Right lobe of liver (tissue), 6 donors: ENCODE measurements at places on chromosomes 5 and 9. TPM values are rescaled to one million over a fixed set of nuclear protein-coding genes. Genes with fewer than 3 reads are reported as not detected.
A peak's percentile ranks its signal among the peaks of the same experiment; 100 is the strongest.

Gene ZNF366
- total RNA-seq: 0.77 TPM

GRCh38 chr9:76697554-76697953 is 66.7 kb upstream of the PCA3 start:
- no peaks in the 10 kb centered on the region for H3K36me3 ChIP-seq
- H3K4me3 ChIP-seq: no peak overlapping the region
- no peaks in the 10 kb centered on the region for H3K27me3 ChIP-seq
- H3K27ac ChIP-seq: no peak overlapping the region

GRCh38 chr5:14292766-14293658 is 149.9 kb downstream of the TRIO start:
- no peaks in the 10 kb centered on the region for H3K4me1 ChIP-seq
- H3K27ac ChIP-seq: no peak overlapping the region
- DNase-seq: no peak
- peaks cover 11% of the 10 kb centered on the region for H3K36me3 ChIP-seq
- H3K27me3 ChIP-seq: no peaks in the 10 kb centered on the region

GRCh38 chr9:124940521-124940893 is 376 bp downstream of the GOLGA1 start:
- H3K27ac ChIP-seq: peak overlapping the region; percentile 97
- H3K4me3 ChIP-seq: peak overlapping the region; percentile 92
- no peaks in the 10 kb centered on the region for H3K27me3 ChIP-seq
- H3K36me3 ChIP-seq: no peaks in the 10 kb centered on the region
